ENCODE measurements at places on chromosomes 12 and 14.
A peak's percentile ranks its signal among the peaks of the same experiment; 100 is the strongest.

DNA sequence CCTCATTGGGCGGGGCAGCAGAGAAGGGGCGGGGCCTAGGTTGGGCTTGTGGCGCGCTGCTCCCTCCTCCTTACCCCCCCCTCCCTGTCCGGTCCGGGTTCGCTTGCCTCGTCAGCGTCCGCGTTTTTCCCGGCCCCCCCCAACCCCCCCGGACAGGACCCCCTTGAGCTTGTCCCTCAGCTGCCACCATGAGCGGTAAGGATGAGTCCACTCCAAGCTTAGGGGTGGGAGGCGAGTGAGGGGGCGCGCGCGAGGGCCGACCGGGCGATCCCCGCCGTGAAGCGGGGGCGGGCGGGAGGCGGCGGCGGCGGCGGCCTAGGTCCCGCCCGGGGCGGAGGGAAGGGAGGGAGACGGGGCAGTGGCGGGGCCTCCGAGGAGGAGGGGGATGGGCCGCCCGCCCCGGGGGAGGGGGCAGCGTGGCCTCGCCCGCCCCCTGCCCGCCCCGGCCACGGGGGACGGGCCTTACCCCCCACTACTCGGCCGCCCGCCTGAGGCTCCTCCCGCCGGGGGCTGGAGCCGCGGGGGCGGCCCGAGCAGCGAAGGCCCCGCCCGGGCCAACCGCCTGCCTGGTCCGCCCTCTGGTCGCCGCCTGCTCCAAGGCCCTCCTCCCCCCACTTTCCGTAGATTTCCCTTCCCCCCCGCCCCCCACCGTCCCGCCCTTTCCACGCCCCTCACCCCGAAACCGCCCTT is at the start of gene SP1:
SP1 (plus strand) TSS at position 73 of the 690 bp plus-strand sequence; CDS start at position 189, 116 bp downstream.
- peak; percentile 62 for DNase-seq

GRCh38 chr12:93804392-93805179 is 127.4 kb downstream of the CRADD start:
- no peak for DNase-seq

DNA sequence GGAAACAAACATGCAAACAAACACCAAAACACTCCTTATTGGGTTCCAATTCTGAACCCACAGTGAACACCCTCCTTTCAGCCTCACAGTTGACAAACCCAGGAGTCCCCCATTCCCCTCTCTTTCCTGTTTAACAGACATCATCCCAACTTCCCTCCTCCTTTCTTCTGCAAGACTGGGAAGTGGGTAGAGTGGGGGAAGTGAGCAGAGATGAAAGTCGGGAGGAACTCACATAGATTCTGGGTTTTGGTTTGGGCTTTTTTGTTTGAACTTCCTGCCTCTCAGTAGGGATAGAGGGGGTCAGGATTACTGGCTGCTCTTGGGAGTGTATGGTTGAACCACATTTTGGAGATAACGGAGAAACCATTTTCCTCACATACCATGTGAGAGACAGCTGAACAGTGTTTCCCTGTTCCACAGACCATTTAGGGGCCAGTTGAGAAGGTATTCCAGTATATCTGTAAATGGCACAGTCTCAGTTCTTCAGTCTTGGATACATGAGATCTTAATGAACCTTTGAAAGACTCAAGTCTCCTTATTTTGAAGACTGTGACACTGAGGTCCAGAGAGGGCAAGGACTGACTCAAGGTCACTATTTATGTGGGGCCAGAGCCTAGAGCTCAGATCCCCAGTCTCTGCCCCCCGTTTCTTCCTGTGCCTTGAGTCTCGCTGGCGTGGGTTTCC is 3.9 kb upstream of the GPR84 start:
- DNase-seq: no peak

DNA sequence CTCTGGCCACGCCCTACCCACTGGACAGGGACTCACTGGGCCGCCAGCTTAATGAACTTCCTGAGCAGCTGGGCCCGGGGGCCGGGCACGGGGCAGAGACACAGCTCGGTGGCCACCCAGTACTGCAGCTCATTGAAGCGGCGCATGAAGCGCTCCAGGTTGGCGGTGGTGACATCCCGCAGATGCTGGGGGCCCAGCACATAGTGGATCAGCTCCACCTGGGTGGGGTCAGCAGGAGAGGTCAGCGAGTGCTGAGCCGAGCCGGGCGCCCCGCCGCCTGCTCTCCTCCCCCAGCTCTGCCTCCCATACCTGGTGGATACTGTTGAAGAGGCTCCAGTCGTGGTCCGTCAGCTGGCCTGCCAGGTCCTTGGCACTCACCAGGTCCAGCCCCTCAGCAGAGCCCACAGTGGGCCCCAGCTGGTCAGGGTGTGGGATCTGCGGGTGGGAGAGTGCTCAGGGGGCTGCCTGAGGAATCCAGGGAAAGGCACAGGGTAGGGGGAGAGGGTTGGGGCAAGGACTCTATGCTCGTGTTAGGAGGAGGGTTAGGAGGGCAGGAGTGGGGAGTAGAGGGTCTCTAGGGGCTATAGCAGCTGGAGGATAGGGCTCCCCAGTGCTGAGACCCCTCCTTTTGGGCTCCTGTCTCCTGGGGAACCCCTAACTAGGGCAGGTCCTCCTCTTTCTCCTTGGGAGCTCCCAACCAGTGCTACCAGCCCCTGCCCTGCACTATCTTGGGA is 15.5 kb upstream of the ENDOU start:
- no peak for DNase-seq

- no peak for DNase-seq
Measured at GRCh38 chr12:71626768-71627167, 36.9 kb downstream of the ZFC3H1 start.

DNA sequence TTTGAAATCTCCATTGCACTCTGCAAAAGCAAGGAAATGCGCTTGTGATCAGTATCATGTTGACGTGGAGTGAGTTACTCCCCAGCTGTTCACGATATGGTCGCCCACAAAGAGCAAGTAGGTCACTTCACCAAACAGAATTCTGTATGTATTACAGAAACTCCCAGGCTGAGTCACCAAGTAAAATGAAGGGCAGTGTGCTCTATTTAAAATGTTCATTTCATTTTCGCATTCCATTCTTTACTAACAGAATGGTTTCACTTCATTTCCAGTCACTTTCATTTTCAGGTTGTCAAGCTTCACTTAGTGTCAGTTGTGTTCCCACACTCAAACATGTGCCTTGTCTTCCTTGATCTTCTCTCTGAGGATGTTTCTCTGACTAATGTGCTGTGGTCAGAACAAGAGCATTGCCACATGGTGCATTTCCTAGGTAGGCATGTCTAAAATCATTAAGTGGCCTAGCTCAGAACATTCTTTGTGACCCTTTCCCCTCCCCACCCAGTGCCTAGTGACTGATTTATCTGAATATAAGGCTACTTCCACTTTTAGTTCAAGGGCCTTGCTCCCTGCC is 391.2 kb downstream of the RAD51B start:
- no peak for DNase-seq

DNA sequence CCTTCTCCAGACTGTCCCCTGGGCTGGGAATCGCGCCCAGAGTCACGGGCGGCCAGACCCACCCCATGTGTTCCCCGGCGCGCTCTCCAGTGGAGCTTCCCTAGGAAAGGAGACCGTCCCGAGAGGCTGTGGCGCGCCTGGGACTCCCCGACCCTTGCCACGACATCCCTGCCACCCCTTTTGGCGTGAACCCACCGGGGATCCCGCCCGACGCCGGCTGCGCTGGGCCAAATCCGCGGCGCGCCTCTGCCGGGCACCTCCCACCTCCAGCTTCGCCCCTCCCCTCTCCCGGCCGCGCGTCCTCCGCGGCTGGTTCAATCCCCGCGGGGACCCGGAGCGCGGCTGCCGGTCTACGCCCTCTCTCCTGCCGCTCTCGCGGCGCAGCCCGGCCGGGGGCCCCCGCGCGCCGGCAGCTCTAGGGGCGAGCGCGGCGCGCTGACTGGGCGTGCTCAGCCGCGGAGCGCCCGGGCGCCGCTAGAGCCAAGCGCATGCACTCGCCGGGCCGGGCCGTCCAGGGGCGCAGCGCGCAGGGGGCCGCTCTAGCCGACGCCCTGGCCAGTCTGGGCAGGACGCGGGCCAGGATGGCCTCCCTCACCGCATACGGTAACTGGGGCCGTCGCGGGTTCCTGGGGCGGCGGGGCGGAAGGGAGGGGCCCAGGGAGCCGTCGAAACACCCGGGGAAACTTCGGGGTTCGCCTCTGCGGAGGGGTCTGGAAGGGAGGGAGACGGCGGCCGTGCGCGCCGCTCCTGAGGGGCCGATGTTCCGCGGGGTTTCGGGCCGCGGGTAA is 77.4 kb upstream of the ANO4 start:
- DNase-seq: no peak

DNA sequence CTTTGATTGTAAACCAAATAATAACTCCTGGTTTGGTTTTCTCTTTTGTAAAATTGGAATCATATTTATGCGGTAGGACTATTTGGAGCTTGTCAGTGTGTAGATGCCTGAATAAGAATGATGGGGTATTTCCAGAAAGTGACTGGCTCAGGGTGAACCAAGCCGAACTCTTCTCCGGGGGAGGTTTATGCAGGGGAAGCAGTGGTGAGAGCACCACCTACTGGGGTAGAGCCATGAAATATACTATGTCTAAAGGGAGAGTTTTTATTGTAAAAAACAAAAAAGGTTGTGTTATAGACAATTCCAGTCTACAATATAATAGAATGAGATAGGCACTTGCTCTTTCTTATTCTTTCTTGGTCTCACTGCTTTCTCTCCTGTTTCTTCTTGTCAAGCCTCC is 222.9 kb upstream of the SLC16A7 start:
- DNase-seq: no peak

- DNase-seq: no peak
Measured at GRCh38 chr14:89912667-89913211, 41.8 kb downstream of the EFCAB11 start.

DNA sequence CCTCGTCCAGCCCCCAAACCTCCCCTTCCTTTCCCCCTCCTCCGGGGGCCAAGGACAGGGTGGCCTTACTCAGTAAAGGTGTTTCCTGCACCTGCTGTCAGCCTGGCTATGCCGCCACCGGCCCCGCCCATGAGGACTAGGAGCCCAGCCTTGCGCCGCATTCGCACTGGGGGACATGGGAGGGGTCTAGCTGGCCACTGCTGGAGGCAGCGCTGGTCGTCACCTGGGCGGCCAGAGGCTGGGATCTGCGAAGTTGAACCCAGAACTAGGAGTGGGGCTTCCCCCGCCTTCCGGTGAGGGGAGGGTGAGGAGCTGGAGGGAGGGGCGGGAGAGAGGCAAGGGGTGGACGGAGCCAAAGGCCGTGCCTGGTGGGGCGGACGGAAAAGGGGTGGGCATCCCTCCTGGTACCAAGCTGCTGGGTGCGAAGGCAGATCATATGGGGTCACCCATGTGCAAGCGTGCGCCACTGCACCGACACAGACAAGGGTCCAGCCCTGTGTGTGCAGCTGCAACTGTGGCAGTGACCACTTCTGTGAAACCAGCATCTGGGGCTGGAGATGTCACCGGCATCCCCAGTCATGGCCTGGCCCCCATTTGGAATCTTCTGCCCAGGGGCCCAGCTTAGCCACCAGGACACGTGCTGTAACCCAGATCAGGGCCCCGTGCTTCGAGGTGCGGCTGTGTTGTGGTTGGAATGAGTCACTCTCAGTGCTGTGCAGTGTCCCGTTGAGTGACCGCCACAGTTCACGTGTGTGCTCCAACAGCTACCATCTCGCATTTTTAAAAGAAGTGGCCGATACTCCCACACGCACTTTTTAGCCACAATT is 8.5 kb downstream of the AMN start:
- no peak for DNase-seq
